ENCODE measurements at places on chromosomes 6 and 20. TPM values are rescaled to one million over a fixed set of nuclear protein-coding genes. Genes with fewer than 3 reads are reported as not detected.

FAM209B gene
- total RNA-seq: not detected

FGD2 gene
- total RNA-seq: 3.1 TPM

MYMX gene
- not detected for total RNA-seq

OR2H2 gene
- not detected for total RNA-seq

TFAP2A gene
- 17.1 TPM for total RNA-seq

ADTRP gene
- total RNA-seq: not detected

DNA sequence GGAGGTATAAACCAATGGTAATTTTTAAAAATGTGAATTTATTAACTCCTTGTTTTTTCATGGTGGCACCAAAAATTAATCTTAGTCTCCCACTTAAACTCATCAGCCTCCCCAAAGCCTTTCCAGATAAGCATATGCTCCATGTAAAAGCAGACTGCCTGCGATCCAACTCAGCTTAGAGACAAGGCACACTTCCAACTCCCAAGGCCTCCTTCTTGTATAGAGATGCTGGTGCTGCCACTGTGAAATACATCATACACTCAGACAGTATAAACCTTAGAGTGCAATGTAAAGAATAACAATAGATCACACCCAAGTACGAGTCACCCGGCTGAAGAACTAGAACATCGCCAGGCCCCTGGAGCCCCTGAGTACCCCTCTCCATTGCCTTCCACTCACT is 2.0 kb downstream of the ANKRD6 start:
- peak; percentile 63 for DNase-seq

DNA sequence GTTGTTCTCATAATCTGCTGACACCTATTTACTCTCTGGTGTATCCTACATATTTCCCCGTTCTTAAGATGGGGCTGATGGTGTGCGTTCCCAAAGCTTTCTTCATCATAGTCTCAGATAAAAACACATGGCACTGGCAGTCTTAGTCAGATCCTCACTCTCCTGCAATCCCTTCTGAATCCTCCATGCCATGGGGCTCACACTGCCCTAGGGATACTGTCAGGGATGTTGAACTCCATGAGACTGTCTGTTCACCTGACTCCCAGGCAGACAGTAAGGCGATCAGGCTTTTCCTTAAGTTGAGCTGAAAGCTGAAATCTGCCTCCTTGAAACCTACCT is 76.0 kb downstream of the SLX4IP start:
- DNase-seq: no peak

DNA sequence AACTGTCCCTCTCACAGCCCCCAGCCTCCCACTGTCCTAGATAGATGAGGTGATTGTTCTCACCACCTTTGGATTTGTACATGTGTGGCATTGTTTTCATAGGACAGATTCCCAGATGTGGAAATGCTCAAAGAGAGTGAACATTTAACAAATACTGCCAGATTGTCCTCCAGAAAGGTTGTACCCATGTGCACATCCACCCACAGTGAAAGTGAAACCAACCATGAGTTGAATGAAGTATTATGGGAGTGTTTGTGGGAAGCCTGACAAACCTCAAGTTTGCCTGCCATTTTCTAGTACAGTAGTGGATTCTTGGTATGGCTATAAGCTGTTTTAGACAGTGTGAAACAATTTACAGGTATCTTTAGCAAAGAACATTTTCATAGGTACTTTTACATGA is 42.7 kb downstream of the ANKRD6 start:
- DNase-seq: no peak

PTCHD4 gene
- total RNA-seq: 11.7 TPM

DNA sequence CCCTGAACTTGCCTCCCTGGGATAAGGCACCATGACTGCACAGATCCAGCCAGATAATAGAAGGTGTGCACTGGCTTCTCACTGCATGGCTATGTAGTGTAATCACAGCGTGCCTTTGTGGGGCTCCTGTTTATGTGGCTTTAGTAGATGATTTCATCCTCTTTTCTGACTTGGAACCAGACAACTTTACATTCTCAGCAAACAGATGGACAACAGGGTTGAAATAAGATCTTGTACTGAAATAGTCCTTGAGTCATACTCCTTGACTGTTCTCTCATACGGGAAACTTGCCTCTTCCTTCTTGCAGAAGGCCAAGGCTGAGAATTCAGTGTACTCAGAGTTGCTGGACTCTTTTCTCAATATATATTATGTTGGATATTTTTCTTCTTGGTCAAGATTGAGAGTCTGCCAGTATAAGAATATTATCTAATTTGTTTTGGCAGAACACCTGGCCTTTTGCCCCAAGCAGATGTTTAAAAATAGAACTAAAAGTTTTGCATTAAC is 25.0 kb upstream of the RNF144B start:
- no peak for DNase-seq

DNA sequence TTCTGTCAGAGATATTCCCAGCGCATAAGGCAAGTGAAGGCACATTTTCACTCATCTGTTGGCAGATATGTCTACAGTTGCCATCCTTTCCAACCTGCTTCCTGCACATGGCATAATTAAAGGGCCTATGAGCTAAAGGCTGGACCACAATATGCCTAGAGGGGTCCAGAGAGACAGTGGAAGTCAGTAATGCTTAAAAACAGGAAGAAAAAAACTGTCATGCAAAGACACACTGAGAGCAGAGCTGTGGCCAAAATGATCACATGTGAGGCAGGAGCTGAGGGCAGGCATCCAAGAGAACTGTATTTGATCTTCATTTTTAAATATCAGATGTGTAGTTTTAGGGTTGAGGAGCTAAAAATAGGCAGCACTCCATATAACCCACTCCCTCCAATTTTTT is 125.0 kb upstream of the BACH2 start:
- peak; percentile 43 for DNase-seq

Data from cerebellum (tissue), 4 donors.